ENCODE measurements at places on chromosomes 6 and 20.

- no peak for DNase-seq
Measured at GRCh38 chr6:101777646-101778045, 384.1 kb downstream of the GRIK2 start.

DNA sequence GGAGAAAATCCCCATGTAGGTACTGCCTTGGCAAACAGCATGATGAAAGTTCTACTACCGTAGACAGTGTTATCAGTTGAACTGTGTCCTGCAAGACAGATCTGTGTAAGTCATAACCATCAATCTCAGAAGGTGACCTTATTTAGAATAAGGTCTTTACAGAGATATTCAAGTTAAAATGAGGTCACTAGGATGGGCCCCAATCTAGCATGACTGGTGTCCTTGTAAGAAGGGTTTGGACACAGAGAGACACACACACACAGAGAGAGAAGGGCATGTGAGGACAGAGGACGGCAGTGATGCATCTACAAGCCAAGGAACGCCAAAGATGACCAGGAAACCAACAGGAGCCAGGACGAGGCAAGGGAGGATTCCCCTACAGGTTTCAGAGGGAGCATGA, 8.8 kb downstream of the TXNDC5 start:
- DNase-seq: no peak

- DNase-seq: no peak
Measured at GRCh38 chr6:37622646-37623071, 75.0 kb downstream of the MDGA1 start.

GRCh38 chr6:76633259-76633658, 560.8 kb upstream of the IMPG1 start:
- DNase-seq: no peak

GRCh38 chr6:5004373-5005037, 668 bp upstream of the RPP40 start:
- DNase-seq: no peak

Measured in stimulated activated CD8-positive, alpha-beta memory T cell treated with anti-CD3 and anti-CD28 coated beads, Interleukin-2, amount 100 ng/mL, for 48 hours (primary cell).